ENCODE measurements at places on chromosomes 5 and 9.

DNA sequence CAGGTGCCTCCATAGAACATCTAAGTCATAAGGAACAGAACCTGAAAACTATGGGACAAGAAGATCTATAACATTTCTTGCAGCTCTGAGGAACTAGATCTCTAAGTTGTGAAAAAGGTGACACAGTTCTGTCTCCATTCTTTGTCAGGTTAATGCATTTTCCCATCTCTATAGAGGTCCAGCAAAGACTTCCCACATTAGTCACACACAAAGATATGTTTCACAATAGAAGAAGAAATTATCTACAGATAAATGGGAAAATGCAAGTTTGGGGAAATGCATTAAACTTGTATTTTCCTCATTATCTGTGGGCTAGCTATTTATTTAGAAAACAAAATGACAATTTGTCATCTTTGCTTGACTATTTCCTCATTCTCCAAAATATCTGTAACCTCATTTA is 458.6 kb upstream of the PAPPA start:
- no peak for DNase-seq

DNA sequence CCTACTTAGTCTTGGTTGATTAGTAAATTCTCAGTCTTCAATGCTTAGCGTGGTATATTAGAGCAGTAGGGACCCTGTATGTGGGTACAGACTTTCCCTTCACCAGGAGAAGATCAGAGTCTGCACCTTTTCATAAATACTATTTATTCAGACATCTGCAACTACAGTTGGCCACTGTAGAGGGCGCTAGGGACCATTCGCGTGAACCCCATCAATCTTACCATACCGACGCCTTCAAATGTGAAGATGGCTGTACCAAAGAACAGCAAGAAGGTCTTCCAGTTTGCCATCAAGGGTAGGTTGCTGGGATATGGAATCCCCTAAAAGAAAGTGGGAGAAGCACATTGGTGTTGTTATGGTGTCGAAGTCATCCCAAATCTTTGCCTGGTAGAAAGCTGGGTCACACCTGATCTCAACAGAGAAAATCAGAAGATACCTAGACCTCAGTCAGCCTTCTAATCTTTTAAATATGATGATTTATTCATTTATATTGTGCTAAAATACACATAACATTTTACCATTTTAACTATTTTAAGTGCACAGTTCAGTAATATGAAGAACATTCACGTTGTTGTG is 19.1 kb downstream of the SLC36A3 start:
- DNase-seq = no peak

DNA sequence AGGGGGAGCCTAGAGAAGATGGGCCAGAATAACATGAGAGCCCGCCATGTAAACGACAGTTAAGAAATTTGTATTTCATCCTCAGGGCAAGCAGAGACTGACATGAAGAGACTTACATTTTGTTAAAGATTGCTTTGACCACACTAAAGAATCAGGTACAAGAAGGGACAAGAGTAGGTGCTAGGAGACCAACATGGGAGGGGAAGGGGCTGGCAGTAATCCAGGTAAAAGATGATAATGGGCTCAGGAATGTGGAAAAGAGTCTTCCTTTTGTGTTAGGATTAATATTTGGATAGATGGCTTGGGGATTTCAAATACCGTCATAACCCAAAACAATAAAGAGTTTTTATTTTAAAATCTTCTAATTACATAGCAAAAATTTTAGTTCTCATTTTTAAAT is 137.3 kb downstream of the ZNF462 start:
- no peak for DNase-seq

DNA sequence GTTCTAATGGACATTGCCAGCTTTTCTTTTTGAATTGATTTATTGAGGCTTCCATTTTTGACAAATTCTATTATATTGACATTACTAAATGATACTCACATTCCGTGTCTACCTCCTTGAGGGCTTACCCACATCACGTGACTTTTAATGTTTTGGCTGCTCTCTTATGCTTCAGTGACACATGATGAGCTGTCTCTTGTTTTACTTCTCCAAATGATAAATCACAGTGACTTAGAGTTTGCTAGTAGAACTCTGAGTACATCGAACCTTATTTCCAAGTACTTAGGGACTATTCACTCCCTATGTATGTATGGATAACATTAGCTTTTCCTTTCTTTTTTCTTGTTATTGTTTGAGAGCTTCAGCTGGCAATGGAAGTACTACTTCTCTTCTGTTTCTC is 169.8 kb upstream of the KCNN2 start:
- no peak for DNase-seq

DNA sequence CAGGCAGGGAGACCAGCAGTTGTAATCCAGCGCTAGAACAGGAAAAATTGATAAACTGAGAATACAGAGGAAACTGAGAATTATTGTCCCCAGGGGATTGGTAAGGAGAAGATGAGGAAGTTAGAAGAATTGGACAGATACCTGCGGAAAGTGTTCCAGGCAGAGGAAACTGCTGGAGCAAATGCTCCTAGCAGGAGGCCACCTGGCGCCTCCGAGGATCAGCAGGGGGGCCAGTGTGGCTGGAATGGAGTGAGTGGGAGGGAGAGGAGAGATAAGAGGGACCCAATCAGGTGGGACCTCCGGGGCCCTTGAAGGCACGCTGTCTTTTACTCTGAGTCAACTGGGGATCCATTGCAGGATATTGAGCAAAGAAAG is 695 bp upstream of the ANXA6 start:
- DNase-seq = no peak

- DNase-seq = no peak
These were observed 341.0 kb upstream of the PANK3 start for GRCh38 chr5:168920019-168920810.

DNA sequence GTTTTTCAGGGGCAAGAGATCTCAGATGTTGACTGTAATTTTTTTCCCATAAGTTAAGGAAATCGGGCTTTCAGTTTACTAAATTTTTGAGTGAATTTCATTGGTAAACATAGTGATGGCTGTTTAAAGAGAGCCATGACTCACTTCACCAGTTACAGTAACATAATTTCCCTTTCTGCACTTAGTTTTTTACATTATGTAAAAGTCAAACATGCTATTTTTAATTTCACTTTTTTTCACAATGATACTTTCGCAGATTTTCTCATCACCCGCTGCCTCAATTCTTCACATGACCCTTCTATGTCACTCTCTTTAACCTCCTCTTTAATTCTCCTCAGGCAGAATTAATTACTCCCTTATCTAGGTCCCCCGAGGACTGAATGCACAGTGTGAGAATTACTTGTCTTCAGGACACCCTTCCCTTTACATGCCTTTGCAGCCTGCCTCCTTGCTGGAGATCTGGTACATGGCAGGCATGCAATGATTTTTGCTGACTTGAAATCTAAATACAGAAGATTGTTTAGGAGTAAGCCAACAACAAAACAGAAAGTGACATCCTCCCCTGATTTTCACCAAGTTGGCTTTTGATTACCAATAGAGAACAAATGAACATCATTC is 217.5 kb upstream of the S1PR3 start:
- DNase-seq = no peak

All from H54 (cell line).